ENCODE measurements at places on chromosomes 2 and 18. TPM values are rescaled to one million over a fixed set of nuclear protein-coding genes. Genes with fewer than 3 reads are reported as not detected.

Gene CCDC93
- polyA plus RNA-seq = 12.4 TPM

Gene MAL
- 1.5 TPM for polyA plus RNA-seq

Gene GPR55
- not detected for polyA plus RNA-seq

Gene DLX1
- 0.15 TPM for polyA plus RNA-seq

Gene SULT1C4
- 1.4 TPM for polyA plus RNA-seq

All from psoas muscle (tissue), 8 donors.